Suppressor macrophage treated with lipopolysaccharide for 4 hours (primary cell): ENCODE measurements at places on chromosomes 1 and 21.

GRCh38 chr1:197130677-197131304 lies 15.7 kb downstream of the ASPM start:
- no peak for DNase-seq

DNA sequence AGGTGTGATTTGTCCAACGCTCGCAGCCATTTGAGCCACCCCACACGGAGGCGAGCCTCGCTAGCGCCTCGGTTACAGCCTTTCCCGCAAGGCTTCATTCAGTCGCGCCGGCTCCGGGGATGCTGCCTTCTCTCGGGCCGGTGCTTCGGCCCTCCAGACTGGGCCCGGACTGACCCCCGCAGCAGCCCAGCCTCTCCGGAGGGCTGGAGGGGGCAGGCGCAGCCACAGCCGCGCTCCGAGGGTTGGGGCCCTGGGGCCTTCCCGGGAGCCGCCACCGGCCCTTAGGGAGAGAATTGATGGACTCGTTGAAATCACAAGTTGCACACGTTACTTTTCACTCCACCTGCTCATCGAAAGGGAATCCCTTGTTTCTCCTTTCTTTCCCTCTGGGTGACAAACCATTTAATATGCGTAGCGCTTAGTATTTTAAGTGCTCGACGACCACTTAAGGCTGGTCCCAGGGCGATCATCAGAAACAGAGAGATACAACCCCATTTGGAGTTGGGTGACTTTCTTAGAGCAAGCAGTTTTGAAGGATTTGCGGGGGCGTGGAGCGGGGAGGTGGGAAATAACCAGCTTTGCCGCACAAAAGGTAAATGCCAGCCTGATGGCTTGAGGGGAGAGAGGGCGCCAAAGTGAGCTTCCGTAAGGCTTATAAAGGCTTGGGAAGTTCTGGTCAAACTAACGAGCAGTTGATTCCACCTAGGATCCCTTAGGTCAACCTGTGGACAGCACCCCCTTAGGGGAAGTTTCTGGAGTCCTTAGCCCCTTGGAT lies 24.6 kb upstream of the ENAH start:
- DNase-seq, result no peak

- no peak for DNase-seq
Measured at GRCh38 chr1:215589650-215590435, 22.7 kb downstream of the KCTD3 start.

- DNase-seq, result no peak
Measured at GRCh38 chr1:71072273-71072672, 8.6 kb downstream of the ZRANB2 start.

GRCh38 chr1:232904566-232904965 lies 45.8 kb upstream of the NTPCR start:
- peak; percentile 22 for DNase-seq

DNA sequence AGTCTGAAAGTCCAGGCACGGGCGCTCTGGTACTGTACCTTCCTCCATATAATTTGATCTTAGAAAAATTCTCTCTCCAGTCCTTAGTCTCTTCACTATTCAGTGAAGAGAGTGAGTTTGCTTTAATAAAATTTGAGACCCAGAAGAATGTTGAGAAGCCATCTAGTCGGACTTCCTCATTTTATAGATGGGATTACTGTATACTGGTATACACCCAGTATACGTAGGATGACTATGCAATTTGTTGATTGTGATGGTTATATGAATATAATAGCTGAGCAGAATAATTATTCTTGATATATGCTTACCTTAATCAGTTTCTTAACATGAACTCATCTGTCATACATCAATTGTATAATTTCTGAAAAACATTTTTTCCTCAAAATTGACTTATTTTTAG lies 328.0 kb upstream of the B3GALT2 start:
- peak; percentile 6 for DNase-seq

GRCh38 chr21:24617819-24618218 lies 989.5 kb downstream of the MRPL39 start:
- no peak for DNase-seq

GRCh38 chr1:178726087-178726517 lies 1.1 kb downstream of the RALGPS2 start:
- DNase-seq, result peak; percentile 75

GRCh38 chr1:28540651-28541050 lies 12.2 kb upstream of the TRNAU1AP start:
- DNase-seq, result no peak

DNA sequence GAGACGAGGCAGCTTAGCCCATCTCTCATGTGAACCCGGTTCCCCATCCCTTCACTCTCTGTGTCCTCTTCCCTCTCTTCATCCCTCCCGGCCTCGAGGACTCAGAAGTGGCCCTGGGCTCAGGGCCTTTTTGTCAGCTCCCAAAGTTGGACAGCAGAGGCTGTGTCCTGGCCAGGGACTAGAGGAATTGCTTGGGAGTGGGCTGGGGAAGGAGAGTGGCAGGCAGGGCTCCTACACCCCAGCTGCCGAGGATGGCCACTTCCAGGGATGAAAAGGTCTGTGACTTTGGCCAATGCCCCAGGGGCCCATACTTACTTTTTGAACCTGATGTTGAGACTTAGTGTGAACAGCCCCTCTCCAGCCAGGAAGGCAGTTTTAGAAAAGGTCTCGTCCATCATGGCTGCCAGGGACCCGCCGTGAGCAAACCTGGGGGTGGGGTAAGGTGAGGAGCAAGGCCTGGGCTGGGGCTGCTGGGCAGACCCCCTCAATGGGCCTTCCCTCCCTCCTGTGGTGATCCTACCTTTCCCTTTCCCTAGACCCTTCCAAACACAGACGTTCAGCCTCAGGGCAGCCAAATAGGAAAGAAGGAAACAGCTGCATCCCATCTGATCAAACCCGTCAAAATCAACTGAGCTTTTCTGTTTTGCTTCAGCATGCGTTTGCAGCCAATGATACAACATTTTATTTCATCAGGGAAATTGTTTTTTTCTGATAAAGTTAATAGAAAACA lies 5.5 kb downstream of the THEM5 start:
- DNase-seq, result no peak

DNA sequence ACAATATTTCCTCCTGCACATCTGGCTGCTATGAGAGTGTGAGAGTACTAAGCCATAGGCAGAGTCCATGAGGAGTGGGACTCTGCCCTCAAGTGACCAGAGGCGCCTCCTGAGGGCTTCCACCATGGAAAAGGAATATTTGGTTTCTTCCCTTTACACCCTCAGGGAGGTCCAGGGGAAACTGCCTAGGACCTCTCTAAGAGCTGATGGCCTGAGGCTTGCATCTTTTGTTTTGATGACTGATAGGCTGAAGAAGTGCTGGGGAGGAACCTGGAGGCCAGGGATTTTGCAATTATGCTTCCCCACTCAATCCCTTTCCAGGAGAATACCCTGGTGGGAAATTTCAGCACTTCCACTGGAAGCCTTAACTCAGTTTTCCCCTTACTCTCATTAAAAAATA lies 111.0 kb downstream of the PBX1 start:
- DNase-seq, result no peak

DNA sequence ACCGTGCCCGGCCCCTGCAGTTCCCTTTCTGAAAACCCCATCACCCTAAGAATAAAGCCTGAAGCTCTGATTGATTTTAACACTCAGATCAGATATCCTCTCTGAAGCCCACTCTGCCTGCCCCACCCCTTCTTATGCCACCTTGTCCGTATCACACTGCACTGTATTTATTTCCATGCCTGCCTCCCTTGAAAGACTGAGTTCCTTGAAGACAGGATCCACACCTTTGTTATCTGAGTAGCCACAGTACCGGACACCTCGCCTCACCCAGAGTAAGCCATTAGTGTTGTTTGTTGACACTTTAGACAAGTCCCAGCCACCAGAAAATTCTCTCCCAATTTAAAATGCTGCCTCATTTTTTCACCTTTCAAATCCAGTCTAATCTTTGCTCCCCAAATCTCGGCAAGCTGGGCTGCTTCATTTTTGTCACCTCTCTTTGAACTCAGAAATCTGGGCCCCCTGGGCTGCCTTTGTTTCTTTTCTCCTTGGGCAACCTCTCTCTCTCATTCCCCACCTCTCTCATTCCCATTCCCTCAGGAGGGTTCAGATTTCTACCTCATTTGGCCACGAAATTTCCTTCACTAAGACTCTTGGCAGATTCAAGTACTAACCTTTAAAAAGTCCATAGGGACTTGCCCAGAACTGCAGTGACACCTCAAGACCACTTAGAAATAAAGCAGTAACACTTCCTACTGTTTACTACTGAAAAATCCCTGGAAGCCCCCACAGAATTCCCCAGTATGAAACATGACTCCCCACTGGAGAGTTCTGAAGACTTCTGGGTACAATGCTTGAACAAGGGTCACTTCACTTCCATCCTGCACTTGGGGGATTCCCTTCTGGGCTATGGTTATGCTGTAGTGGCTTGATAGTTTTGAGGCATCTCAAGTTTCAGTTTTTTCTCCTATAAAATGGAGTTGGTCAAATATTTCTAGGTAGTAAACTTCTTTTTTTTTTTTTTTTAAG lies 8.7 kb upstream of the PPP1R15B start:
- peak; percentile 70 for DNase-seq

DNA sequence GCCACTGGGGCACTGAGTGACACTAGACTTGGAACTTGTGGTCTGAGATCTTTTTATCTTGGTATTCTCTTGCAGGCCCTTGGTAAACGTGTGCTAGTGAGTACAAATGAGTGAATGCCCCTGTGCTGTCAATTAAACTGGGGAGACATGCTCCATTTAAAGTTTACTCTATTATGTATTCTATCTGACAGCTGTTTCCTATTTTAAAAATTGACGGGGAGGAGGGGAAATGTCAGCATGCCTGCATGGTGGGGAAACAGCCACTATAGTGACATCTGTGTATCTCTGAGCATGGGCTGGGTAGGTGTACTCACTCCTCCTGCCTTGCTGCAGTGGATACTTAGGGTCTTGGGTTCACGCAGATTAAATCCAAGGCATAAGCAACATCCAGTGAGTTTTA lies 59.0 kb upstream of the IKBKE start:
- no peak for DNase-seq

DNA sequence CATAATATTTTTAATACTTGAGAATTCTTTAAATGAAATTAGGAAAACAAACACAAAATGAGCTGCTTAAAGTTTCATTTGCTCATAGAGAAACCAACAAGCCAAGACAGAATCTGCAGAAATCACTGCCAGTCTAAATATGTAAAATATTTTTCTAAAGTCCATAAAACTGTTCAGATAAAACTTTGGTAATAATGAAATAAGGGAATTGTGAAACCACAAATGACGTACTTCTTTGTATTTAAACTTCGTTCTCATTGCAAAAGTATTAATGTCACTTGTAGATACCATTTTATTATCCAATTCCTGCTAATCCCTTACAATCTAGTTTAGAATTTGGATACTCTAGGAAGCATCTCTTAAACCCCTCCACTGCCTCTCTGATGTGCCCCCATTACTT lies 234.5 kb upstream of the NEGR1 start:
- no peak for DNase-seq

GRCh38 chr1:71093938-71094337 lies 13.1 kb upstream of the ZRANB2 start:
- peak; percentile 18 for DNase-seq

GRCh38 chr1:48055876-48056764 lies 58.9 kb upstream of the TRABD2B start:
- no peak for DNase-seq

DNA sequence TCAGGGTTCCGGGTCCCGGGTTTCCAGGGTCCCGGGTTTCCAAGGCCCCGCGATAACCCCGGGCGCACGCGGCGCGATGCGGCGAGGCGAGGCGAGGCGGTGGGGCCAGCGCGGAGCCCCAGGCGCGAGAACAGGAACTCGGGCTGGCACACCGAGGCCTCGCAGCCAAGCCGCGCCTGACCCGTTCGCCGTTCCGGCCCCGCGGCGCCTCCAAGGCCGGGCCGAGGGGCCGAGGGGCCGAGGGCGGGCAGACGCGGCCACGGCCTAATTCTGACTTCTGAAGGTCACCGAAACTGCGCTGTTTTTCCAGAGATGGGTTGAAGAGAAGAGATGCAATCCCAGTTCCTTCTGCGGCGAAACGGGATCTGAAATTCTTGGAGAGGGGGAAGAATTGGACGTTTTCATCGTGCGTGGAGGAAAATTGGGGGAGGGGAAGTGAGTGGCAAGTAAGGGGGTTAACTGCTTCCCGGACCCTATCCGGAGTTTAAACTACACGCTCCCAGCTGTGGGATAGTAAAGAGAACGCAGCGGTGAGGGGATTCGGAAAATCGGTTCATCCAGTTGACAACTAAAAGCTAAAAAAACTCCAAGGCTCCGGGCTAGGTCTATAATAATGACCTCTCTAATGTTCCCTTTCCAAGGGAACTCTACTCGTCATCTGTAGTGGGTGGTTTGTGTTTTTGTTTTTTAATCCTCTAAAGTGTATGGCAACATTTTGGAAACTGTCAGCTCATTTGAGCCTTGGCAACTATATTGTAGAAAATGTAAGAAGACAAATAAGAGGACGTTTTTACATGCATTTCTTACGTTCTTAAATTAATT lies 8.2 kb downstream of the TBX15 start:
- DNase-seq, result no peak

DNA sequence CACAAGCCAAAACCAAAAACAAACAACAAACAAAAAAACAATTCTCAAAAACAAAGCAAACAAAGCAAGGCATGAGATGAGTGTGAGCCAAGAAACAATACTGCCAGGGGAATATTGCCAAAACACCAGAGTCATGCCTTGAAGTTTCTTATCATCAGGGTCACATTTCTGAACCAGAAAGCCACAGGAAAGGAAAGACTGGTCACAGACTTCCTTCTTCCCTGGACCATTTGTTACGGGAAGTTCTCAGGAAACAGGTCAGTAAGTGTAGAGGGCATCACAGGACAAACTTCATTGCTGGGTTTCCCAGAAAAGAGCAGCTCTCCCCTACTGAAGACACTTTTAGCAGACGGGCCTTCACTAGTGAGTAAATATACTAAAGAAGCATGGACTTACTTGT lies 191.2 kb downstream of the GABPA start:
- DNase-seq, result peak; percentile 20
